Bladder microvascular endothelial cell (primary cell): ENCODE measurements at places on chromosomes 4 and X. TPM values are rescaled to one million over a fixed set of nuclear protein-coding genes. Genes with fewer than 3 reads are reported as not detected.

Gene ADAMTS3
- total RNA-seq: 0.65 and 2.7 TPM in 2 replicates

Gene PRDM8
- total RNA-seq: 0.25 TPM in 1 of 2 replicates, not detected in the other

Gene CT45A3
- total RNA-seq: not detected in 2 replicates

Gene ESX1
- total RNA-seq: not detected in 2 replicates

Gene PLXNA3
- 7.9 and 13.3 TPM in 2 replicates for total RNA-seq

Gene QRFPR
- total RNA-seq: 0.16 and 0.63 TPM in 2 replicates

Gene FAM236D
- not detected in 2 replicates for total RNA-seq

Gene MGAT4D
- total RNA-seq: not detected in 2 replicates

Gene RHOXF2B
- not detected in 2 replicates for total RNA-seq

Gene UGT2B10
- not detected in 2 replicates for total RNA-seq

Gene PLCXD1
- total RNA-seq: 5.4 and 8.1 TPM in 2 replicates

Gene CT45A10
- not detected in 2 replicates for total RNA-seq

Gene FRAS1
- total RNA-seq: 1.3 and 4.0 TPM in 2 replicates

Gene MAP3K15
- total RNA-seq: under 0.01 and 0.06 TPM in 2 replicates

Gene BMPR1B
- total RNA-seq: under 0.01 and 0.19 TPM in 2 replicates

Gene ARL9
- 0.13 TPM in 1 of 2 replicates, not detected in the other for total RNA-seq

Gene UGT2B28
- total RNA-seq: not detected in 2 replicates

Gene PASD1
- total RNA-seq: not detected in 2 replicates

Gene FAM47A
- total RNA-seq: not detected in 2 replicates

Gene SPIN4
- 2.9 and 6.3 TPM in 2 replicates for total RNA-seq

Gene ELF4
- total RNA-seq: 11.2 and 21.6 TPM in 2 replicates

Gene RAB40A
- total RNA-seq: 0.13 TPM in 1 of 2 replicates, not detected in the other

Gene GPR50
- not detected in 2 replicates for total RNA-seq

Gene SLC6A8
- total RNA-seq: 1.6 and 5.5 TPM in 2 replicates

Gene ADRA2C
- 0.16 and 0.31 TPM in 2 replicates for total RNA-seq

Gene FANCB
- 4.2 and 5.1 TPM in 2 replicates for total RNA-seq

Gene LDB2
- total RNA-seq: 114 and 441 TPM in 2 replicates

Gene FAM184B
- total RNA-seq: not detected in 2 replicates

Gene PDZD11
- total RNA-seq: 30.0 and 31.4 TPM in 2 replicates

Gene ZNF185
- 5.3 and 15.4 TPM in 2 replicates for total RNA-seq

Gene RENBP
- 16.5 and 28.8 TPM in 2 replicates for total RNA-seq

Gene MAGED1
- total RNA-seq: 35.5 and 70.2 TPM in 2 replicates

Gene CCSER1
- 1.1 and 1.8 TPM in 2 replicates for total RNA-seq

Gene HELT
- total RNA-seq: not detected in 2 replicates

Gene BTC
- under 0.01 and 0.06 TPM in 2 replicates for total RNA-seq

Gene KLF8
- 0.44 and 0.65 TPM in 2 replicates for total RNA-seq

Gene HTN3
- not detected in 2 replicates for total RNA-seq

Gene ITIH6
- total RNA-seq: not detected in 2 replicates

Gene NXF2B
- total RNA-seq: not detected in 2 replicates

Gene GAB3
- 8.3 and 13.9 TPM in 2 replicates for total RNA-seq

Gene ADH1A
- total RNA-seq: not detected in 2 replicates

Gene LETM1
- total RNA-seq: 85.8 and 135 TPM in 2 replicates

Gene SMARCA1
- total RNA-seq: 14.2 and 31.3 TPM in 2 replicates

Gene PPP1R2C
- total RNA-seq: not detected in 2 replicates

Gene DGKK
- not detected in 2 replicates for total RNA-seq

Gene EREG
- under 0.01 TPM in 1 of 2 replicates, not detected in the other for total RNA-seq
